ENCODE measurements at places on chromosomes 12 and 14.

DNA sequence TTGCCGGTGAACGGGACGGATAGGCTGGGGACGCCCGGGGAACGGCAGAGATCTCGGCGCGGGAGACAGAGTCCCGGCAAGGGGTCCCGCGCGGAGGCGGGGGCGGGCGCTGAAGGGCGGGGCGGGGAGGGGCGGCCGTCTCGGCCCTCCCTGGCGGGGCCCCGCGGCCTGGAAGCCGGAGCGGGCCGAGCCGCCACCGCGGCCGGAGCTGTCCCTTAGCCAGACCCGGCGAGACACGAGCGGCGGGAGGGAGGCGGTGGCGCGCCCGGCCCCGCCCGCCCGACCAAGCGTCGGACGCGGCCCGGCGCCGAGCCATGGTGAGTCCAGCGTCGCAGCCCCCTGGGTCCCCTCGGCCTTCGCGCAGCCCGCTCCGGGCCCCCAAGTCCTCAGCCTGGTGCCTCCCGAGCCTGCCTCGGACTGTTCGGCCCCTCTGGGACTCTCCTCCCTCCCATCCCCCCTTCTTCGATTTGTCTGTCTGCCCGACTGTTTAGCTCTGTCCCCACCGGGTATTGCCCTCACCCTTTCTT, at the start of gene ARHGEF40:
ARHGEF40 (plus strand) TSS at position 222 of the 527 bp plus-strand sequence; CDS start at position 315, 93 bp downstream.
- no peak for DNase-seq

DNA sequence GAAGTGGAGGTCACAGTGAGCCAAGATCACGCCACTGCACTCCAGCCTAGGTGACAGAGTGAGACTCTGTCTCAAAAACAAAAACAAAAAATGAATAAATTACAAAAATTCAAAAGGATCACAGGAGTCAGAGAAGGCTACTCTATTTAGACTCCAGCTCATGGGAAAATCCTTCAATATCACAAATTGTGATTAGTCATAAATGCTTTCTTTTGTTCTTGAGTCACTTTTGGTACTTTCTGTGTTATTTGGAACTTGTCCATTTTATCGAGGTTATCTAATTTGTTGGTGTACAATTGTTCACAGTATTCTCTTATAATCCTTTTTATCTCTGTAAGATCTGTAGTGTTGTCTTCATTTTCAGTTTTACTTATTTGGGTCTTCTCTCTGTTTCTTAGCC, 18.9 kb downstream of the ALDH2 start:
- DNase-seq = no peak

- DNase-seq = no peak
Measured at GRCh38 chr12:34033628-34034296, 11.5 kb downstream of the ALG10 start.

DNA sequence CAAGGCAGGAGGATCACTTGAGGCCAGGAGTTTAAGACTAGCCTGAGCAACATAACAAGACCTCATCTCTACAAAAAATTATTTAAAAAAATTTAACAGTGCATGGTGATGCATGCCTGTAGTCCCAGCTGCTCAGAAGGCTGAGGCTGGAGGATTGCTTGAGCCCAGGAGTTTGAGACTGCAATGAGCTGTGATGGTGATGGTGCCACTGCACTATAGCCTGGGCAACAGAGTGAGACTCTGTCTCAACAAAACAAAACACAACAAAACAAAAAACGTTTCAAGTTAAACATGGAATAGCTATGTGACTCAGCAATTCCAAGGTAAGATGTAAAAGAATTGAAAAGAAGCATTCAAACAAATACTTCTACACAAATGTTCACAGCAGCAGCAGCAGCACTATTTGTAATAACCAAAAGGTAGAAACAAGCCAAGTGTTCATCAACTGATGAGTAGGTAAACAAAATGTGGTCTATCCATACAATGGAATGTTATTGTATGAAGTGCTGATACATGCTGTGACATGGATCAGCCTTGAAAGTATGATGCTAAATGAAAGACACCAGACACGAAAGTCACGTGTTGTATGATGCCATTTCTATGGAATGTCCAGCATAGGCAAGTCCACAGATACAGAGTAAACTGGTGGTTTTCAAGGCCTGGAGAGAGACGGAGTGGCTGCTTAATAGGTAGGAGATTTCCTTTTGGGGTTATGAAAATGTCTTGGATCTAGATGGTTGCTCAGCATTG, 31.4 kb downstream of the CFAP251 start:
- DNase-seq = no peak

GRCh38 chr12:92696216-92696615, 6.6 kb upstream of the PLEKHG7 start:
- no peak for DNase-seq

GRCh38 chr12:101941306-101942249, 64.2 kb downstream of the DRAM1 start:
- no peak for DNase-seq

DNA sequence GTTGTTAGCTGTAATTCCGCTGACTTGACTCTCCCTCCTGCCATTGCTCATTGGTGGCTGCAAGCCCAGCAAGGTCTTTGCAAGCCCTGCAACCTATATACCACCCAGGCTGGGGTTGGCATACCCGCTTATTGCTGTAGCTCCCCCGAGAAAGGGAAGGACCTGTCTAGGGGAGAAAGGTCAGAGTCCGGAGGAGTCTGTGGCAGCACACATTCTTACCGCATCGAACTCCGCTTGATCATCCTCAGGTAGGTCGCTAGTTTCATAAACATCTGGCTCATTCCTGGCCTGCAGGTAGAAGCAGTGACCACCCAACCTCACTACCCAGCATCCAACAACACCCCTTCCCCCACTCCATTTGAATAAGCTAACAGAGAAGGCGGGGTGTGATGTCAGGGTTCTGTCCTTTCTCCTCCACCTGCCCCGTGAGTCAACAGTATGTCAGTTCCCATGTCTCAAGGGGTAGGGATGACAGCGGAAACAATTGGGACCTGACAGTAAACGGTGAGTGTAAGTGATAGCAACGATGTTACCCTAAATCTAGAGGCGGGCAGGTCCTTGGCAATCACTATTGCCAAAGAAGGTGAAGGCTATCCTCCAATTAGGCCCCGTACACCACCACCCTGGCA, 1.1 kb downstream of the DCTN2 start:
- no peak for DNase-seq

DNA sequence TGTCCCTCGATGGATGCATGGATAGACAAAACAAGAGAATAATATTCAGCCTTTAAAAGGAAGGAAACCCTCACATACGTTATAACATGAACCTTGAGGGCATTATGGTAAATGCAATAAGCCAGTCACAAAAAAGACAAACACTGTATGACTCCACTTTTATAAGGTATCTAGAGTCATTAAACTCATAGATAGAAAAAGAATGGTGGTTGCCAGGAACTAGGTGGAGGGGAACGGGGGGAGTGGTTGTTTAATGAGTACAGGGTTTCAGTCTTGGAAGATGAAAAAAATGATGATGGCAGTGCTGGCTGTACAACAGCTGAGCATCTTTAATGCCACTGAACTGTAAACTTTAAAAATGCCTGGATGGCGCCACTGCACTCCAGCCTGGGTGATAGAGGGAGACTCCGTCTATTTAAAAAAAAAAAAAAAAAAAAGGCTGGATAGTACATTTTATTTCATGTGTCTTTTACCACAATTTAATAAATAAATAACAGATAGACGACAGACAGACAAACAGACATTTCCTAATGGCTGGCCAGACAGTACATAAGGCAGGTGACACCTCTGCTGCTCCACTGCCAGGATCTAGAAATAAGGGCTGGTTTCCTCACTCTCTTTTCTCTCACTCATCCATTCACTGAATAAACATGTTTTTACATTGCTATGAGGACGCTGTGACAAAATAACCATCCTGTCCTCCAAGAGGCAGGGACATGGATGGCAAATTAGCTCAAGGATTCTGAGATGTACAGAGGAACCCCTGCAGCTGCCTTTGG, 118.8 kb downstream of the FOXN3 start:
- DNase-seq = no peak

DNA sequence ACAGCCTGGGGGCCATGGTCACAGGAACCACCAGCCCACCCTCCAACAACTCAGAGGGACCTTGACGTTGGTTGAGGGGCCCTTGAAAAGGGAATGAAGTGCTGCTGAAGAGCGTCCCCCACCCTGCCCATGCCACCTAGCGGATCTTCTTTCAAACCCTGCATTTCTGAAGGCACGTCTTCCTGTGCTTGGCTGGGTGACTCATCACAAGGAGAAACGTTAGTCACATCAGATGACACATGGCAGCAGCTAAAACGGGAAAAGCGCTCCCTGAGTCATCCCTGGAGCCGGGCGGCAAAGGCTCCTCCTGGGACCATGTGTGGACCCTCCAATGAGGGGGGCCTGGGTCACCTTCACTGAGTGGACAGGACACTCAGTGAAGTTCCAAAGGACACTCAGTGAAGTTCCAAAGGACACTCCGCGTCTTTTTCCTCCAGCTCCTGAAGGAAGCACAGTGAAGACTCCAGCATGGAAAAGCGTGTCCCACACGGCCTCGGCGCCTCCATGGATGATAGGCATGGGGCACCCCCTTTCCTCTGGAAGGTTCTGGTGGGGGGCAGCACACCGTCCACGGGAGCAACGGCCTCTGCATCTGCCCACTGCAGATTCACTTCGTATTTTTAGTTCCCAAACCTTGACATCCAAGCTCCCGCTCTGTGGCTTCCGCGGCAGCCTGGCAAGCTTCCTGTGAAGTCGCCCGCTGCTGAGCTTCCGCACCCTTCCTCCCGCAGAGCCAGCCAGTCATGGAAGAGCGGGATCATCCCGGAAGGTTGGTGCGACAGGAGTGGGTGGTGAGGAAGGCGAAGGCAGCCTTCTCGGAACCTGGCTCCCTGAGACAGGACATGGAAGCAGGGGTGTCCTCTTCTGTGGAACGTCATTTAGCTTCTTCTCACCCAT, 383.4 kb downstream of the VRK1 start:
- no peak for DNase-seq

GRCh38 chr14:50402965-50403364, 6.3 kb upstream of the CDKL1 start:
- no peak for DNase-seq

DNA sequence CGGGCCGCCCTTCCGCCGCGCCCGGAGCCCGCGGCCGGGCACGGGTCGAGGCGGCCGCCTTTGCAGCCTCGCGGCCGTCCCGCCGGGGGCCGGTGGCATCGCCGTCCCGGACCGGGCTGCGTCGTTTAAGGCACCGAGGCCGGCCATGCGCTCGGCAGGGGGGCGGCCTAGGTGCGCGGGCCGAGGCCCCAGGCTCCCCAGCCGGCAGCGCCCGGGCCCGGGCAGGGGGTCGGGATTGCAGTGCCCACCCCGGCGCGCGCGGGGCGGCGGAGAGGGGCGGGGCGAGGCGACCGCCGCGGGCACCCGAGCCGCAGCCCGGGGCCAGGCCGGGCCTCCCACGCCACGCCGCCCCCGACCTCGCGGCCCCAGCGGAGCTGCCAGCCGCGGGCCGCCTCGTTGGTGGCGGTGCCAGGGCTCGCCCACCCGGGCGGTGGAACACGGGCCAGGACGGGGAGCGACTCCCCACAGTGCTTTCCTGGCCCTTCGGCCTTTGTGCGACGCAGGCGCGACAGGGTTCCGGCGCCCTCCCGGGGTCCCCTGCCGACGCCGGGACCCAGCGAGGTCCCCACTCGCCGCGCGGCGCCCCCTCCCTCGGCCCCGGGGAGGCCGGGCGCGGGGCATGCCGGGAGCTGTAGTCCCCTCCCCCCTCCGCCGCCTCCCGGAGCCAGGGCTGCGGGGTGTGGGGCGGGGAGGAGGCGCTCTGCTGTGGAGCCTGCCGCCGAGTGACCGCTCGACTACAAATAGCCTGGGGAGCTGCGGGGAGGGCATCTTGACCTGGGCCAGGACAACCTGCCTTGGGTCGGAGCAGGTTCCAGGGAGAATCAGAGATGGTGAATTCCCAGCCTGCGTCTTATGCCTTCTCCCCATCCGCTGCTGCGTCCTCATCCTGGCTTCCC, 769 bp downstream of the FKBP4 start:
- DNase-seq = peak; percentile 73

DNA sequence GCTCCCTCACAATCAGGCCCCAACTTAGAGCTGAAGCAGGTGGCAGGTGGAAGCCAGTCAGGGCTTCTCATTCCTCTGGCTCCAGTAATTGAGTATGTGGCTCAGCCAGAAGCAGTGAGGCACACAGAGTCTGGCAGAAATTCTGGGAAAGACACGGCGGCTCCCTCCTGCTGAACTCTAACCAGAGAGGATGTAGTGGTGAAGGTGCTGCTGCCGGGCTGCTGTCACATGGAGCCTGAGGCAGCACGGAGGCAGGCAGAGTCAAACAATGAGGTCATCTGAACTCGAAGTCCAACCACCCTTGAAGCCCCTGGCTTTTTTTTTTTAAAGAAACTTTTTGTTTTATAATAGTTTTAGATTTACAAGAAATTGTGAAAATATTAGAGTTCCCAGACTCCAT, 33.4 kb upstream of the SMOC1 start:
- peak; percentile 7 for DNase-seq

DNA sequence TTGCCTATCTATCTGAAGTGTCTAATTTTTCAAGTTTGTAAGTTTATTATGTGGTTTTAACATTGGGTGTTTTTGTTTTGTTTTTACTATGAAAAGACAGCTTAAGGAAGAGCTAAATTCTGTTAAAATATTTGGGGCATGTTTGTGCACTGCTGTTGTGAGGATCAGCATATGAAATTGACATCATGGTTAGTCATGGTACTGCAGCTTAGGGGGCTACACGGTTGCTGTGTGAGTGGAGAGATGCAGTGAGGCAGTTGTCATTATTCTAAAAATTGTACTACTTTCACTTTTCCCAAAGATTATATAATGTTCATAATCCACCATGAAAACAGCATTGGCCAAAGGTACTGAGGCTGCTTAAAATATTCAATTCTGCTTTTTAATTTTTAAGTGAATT, 49.0 kb downstream of the ZC3H14 start:
- no peak for DNase-seq

- no peak for DNase-seq
Measured at GRCh38 chr14:84028080-84028604, 1501.8 kb upstream of the FLRT2 start.

DNA sequence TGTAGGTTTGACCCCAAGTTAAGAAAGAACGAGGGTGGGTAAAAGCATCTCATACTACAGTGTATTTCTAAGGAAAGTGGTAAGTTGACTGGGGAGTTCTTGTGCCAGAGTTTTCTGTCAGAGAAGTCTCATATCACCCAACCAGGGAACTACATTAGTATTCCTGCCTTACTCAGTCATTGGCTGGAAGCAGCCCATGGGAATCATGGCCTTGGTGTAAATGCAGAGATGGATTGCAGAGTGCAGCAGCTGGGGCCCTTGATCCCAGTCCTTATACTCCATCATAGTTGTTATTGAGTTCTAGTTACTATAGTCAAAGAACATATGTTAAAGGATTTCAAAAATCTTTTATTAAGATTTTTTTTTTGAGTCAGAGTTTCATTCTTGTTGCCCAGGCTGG, 105.8 kb downstream of the MNAT1 start:
- no peak for DNase-seq

GRCh38 chr14:23326491-23327332, 5.5 kb downstream of the PABPN1 start:
- no peak for DNase-seq

GRCh38 chr14:38042322-38042721, 165.4 kb upstream of the SSTR1 start:
- DNase-seq = no peak

- no peak for DNase-seq
Measured at GRCh38 chr14:75577090-75577489, 1.3 kb upstream of the FLVCR2 start.
